KG1 (cell line): ENCODE measurements at places on chromosomes 1 and 21.

DNA sequence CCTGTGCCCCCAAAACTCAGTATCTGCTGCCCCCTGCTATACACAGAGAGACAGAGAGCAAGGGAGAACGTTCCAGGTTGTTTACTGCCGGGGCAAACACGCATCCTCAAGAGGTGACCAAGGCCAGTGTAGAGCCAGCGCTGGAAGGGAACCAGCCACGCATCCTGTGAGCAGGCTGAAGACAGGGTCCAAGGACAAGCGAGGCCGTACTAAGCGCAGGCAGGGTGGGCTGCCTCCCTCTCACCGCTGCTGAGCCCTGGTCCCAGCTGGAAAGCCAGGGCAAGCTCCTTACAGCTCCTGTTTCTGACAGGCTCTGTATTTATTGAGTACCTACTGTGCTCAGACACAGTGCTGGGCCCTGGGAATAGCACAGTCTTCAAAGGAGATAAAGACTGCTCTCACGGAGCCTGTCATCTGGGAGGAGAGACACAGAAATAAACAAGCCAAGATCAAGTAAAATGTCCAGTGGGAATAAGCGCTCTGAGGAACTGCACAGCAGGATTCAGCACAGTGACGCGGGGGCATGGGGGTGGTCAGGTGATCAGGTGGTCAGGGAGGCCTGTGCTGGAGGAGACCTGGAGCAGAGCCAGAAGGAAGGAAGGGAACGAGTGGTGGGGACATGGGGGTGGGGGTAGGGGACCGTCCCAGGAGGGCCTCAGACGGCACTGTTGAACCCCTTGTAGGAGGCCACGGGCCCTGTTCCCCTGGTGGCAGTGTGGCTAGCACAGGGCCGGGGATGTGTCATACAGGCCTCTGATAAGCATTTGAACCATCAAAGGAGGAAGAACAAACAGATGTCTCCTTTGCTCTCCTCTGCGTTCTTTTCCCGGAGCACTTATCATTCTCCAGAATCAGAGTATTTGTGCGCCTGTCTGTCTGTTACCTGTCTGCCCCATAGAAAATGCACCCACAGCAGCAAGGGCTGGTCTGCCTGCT is 37.8 kb upstream of the EFHD2 start:
- no peak for DNase-seq

GRCh38 chr1:54549181-54549924 is 1.3 kb downstream of the ACOT11 start:
- no peak for DNase-seq

- DNase-seq = no peak
Measured at GRCh38 chr1:219782929-219783328, 145.4 kb downstream of the SLC30A10 start.

- no peak for DNase-seq
Measured at GRCh38 chr21:44815225-44815624, 2.6 kb downstream of the SUMO3 start.

DNA sequence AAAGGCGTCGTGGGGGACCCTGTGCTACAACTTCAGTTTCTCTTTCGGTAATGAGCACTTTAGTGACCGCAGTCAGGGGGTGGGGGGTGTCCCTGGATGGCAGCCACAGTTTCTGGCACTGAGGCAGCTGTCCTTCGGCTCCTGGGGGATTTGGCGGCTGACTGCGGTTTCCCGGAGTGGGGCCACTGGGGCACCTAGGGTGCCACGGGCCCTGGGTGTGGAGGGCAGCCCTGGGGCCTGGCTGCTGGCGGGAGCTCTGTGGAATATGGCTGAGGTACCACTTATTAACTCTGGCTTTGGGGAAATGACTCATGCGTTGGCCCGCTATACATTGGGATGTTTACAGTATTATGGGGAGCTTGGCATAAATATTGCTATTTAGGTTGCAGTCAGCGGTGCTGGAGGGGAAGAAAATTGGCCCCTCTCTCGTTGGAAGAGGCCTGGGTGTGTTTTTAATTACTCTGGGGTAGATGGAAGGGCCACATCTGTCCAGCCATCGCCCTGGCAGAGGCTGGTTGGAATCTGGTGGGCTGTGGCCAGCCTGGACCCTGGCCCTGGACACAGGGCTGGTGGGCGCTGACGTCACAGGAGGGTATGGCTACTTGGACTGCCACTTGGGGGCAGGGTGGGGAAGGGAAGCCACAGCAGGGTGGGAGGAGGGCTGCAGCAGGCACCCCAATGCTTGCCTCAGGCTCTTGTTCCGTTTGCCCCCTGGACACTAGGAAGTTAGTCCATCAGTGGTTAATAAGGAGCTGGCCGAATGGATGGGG is 2.0 kb downstream of the EPHB2 start:
- no peak for DNase-seq

DNA sequence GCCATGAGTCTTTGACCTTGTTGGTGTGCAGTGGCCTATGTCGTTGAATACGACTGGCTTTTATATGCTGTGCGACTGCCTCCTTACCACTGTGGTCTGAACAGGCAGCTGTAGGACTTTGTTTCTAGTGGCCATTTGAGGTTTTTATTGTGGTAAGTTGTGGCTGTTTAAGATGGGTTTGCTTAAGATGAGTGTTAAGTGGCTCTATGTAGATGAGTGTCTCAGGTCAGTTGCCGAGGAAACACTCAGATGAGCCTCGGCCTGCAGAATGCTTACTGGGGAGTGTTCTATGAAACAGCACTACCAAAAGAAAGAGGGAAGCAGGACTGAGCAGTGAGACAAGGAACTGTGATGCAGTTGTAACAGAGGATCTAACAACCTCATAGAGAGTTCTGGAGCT is 14.9 kb upstream of the CD1C start:
- DNase-seq = no peak

GRCh38 chr1:193905288-193906085 is 719.1 kb upstream of the B3GALT2 start:
- no peak for DNase-seq

DNA sequence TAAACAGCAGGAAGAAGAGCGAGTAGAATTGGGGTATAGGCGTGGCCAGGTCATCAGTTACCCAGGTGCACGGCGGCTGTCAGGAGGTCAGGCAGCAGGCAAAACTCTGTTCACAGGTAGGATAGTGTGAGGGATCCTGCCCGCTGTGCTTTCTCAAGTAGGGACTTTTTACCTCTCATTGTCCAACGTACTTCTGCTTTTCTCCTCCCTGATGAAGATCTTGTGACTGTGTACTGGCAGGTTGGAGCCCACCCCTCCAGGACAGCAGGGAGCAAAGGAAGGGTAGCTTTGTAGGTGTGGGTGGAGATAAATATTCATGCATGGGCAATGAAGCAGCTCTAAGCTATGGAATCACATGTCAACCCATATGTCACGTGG is 373.5 kb downstream of the KIF26B start:
- DNase-seq = no peak

- DNase-seq = no peak
Measured at GRCh38 chr1:41640756-41641474, 156.4 kb upstream of the EDN2 start.

DNA sequence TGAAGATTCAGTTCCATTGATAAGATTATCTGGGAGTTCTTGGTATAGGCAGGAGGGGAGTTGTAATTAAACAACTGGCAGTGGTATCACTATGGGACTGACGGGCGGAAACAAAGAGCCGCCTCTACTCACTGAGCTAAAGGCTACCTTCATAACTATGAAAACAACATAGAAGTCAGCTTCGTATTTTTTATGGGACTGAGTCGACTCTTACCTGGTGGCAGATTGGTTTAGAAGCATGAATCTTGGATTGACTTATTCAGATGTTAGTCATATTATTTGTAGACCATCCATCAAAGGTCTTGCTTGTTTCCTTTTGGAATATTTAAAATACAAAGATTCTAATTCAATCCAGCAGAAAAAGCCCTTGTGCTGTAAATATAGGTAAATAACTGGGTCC is 6.3 kb upstream of the HHIPL2 start:
- DNase-seq = no peak

DNA sequence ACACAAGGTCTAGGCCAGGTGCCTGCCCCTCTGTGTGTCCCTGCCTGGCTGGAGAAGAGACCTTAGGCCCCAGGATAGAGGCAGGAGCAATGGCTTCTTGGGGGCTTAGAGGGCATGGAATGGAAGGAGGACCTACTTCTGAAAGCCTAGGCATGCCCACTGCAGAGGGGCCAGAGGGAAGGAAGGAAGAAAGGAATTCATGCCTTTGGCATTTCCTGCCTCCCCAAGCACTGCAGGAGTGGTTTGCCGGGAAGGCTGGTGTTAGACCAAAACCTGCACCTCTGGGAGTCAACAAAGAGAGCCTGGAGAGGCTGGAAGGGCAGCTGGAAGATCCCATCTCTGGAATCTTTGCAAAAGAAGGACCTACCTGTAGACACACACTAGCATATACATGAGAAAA is 50.7 kb upstream of the KCNE2 start:
- no peak for DNase-seq

GRCh38 chr1:50735443-50735842 is 224.6 kb downstream of the FAF1 start:
- peak; percentile 12 for DNase-seq

DNA sequence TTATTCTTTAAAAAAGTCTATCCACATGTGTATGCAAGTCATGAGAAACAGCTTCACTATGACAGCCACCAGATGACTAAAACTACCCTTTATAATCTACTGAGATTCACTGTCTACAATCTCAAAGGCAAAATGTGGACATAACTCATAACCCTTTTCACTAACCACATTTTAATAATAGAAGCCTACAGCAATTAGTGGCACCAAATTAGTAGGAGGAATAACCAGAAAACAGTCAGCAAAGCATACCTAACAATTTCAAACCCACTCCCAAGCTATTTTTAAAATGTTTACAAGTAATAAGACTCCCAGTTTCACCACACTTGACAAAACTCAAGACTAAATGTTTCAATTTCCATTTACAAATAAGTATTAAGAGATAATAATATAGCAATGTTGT is 442.9 kb downstream of the PTPRC start:
- no peak for DNase-seq

- DNase-seq = no peak
Measured at GRCh38 chr1:77802026-77802425, 22.6 kb downstream of the MIGA1 start.

- DNase-seq = no peak
Measured at GRCh38 chr1:168032029-168032428, 95.2 kb upstream of the MPC2 start.

DNA sequence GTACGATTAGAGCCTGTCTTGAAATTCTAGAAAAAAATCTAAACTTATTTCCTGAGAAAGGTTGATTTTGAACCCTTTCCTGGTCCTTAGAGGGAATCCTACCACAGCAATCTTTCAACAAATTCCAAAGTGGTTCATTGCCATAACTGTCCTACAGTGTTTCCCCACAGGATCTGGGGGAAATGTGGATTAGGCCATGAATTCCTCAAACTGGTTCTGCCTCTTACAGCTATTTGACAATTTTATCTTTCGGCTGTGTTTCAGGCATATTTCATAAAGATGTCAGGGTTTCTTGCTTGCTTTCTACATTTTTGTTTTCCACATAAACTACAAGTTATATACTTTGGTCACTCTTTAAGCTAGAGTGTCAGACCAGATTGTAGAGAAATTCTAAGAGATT is 544 bp upstream of the ZP4 start:
- no peak for DNase-seq

DNA sequence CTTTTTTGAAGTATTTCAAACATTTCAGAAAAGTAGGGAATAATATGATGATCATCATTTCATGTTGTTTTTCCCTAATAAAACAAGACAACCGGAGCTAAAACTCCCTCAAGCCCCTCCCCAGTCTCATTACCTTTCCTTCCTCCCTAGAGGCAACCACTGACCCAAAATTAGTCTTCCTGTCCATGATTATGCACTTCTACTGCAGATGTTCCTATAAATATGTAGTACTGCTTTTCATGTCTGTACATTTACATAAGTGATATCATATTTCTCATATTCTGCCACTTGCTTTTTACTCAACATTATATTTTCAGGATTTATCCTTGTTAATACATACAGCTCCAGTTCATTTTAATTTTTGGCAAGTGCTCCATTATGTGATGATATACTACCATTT is 58.7 kb upstream of the GOLT1A start:
- DNase-seq = no peak

DNA sequence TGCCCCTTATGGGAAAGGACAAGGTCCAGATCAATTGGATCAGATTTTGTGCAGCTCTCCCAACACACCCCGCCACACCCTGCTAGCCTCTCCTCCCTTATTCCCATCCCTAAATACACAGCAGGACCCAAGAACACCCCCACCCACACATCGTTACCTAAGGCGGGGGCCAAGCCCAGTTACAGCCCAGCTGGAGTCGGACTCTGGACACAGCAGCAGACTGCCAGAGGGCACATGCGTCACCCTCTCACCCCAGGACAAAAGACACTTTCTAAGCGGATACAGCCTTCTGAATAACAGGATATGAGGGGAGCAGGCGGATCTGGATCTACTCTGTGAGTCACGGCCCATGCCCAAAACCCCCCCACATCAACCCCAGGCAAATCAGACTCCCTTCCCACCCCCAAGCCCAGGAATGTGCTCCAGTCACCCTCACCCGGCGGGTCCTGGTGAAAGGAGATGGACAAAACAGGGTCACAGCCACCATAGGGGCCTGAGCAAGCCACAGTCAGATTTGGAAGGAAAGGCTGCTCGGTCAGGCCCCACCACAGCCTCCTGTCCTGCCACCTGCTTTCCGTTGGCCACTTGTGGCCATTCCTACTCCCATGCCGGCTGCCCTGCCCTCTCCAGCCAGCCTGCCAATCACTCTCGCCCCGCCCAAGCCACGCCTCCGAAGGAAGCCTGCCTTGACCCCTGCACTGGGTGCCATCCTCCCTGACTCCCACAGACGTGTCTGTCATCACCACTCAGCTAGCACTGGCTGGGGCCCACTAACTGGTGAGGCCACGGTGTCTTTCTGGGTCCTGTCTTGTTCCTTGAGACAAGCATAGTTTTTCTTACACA is 4.0 kb downstream of the S100A16 start:
- DNase-seq = no peak

DNA sequence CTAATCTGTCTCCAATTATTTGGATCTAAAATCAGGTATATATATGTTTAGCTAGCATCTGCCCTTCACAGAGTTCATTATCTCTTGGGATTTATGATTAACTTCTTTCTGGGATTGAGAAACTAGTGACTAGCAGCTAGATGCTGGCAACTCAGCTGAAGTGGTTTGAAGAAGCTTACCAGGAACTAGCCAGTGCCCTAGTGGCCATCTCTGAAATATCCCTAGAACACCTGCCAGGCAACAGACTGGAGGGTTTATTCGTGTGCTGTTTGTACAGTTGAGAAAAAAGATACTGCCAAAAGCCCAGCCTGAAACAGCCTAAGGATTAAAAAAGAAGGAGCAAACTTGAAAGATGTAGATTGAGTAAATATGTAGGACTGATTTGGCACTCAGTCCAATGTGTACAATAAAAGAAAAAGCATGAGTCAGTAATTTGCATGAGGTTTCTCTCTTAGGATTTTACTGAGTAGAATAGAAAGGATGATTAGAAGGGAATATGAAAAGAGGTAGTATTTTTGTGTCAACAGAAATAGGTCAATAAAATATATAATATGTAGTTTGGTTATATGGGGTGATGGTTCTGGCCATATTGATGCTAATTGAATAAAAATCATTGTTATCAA is 1144.6 kb upstream of the ADGRL2 start:
- no peak for DNase-seq

DNA sequence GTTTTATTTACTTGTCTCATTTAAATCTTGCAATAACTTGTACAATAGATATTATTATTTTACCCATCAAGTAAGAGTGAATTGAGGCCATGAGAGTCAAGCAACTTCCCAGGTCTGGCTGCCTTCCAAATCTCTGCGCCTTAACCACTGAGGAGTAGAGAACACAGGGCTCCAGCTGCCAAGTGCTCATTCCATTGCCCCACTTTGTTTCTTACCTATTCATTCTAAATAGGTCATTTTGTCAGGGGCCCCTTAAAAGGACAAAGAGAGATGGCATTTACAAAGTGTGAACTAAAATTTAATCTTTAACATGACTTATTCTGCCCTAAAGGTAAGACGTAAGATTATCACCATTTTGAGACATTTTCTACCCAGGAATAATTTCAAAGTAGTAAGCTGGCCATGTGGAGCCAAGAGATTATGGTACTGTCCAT is 3.5 kb downstream of the PPP1R15B start:
- no peak for DNase-seq
